Posterior cingulate gyrus (tissue), 11 donors: ENCODE measurements at places on chromosomes 4 and X.

DNA sequence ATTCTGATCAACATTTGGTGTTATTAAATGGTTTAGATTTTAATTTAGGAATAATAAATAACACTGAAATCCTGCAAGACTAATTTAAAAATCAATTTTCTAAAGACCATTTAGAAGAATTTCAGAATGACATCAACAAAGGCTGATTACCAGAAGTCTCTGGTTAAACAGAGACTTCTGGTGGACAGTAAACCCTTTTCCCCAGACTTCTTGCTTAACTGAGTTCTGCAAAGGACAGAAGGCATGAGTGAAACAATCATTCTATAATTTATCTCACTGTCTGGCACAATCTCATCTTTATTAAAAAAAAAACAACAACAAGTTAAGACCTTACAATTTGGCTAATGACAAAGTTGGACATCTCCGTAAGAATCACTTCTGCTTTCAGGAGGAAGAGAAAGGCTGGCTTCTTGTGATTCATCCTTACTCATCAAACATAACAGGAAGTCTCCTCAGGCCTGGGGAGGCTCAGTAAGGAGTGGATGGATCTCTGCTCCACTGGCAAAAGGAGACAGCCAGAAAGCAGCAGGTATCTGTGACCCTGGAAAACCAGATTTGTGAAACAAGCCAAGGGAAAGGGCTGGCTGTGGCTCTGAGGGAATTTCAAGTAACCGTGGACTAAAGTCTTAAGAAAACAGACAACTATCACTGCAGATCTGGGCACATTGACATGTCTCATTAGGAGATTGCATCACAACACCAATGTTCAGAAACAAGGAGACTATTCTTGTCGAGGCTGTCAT lies 908 bp upstream of the TLR6 start:
- DNase-seq: no peak

DNA sequence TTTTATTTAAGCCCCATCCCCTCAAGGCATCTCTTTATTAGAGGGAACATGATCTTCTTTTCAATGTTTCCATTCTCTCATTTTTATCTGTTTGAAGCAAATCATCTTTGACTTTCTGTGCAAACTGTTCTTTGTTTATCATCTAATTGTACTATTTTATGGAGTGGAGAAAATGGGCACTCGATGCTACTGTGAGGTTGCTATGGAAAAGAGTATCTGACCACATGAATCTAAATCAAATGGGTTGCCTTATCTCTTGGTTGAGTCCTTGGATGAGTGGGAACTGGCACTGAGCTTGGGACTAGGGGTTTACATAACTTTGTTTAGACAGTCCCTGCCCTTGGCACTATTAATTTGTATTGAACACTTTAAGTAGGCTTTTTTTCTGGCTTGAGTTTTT lies 9.1 kb downstream of the OCRL start:
- DNase-seq: no peak

GRCh38 chrX:44470816-44471215 lies 71.8 kb downstream of the FUNDC1 start:
- no peak for DNase-seq

- DNase-seq: no peak
Observed at GRCh38 chr4:183291070-183291469, 29.0 kb downstream of the CLDN22 start.

DNA sequence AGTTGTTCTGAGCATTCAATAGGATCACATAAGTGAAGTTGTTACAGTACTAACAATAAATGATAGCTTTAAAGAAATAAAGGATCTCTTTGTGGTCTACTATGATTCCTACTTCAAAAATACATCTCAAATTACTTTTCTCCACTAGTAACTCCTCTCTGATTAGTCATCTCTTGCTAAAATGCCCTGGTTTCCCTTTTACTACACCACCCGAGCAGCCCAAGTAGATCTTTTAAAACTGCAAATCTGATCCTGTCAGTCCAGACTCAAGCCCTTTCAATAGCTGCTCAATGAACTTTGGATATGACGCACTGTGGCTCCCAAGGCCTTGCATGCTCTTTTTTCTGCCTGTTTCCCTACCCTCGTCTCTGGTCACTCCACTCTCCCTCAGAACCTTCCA lies 97.5 kb downstream of the MAOA start:
- no peak for DNase-seq
